Stimulated activated CD4-positive, alpha-beta T cell treated with anti-CD3 and anti-CD28 coated beads, TNF-alpha, amount 100 ng/mL, for 4 hours (primary cell): ENCODE measurements at places on chromosomes 7 and 10.

DNA sequence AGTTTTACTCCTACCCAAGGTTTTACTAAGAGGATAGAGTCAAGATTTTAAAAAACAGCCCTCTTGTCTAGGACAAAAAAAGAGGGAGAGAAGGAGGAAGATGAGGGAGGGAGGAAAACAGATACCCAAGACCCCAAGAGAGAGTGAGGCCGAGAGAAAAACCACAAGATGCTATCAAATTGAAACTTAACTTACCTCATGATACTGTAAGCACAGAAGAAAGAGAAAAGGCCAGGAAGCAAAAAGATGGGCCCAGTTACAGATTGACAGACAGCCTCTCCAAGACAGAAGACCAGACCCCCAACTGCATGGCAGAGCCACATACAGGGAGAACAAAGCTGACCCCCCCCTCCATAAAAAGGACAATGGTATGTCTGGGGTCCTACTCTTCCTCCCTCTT, 11.4 kb downstream of the SEC31B start:
- DNase-seq = no peak

GRCh38 chr10:13536674-13537366, 8.0 kb upstream of the BEND7 start:
- no peak for DNase-seq

- no peak for DNase-seq
Observed at GRCh38 chr10:43254881-43255633, 11.8 kb downstream of the RASGEF1A start.

DNA sequence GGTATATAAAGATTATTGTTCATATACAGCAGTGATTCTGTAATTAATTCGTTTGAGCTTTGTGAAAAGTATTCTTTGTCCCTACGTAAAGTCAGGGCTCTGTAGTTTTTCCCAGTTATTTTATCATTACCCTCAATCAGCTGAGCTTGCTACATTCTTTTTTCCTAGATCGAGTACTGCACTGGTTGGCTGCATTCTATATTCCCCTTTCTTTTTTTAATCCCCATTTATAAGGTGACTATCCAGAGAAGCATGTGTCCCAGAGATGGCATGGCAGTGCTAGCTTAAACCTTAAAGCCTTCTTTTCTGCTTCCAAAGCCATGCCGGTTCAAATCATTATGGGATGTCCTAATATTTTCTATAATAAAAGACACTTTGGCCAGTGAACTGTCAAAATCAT, 230.1 kb upstream of the CELF2 start:
- DNase-seq = no peak

DNA sequence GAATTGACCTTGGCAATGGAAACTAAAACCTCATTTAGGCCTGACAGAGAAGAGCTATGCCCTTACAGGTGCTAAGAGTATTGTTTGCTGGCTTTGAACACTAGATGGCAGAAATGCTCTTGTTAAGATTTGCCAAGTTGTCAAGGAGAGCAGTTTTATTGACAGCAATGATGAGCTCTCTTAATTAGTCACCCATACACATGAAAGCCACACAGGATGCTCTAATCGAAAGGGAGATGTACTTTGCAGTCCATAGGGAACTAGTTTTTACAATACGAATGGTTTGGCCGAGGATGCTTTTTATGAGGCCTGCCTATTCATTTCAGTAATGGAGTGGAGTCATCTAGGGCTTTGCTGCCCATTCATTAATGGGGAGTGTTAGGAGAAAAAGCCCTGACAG, 45.4 kb upstream of the MBL2 start:
- no peak for DNase-seq

GRCh38 chr7:125504848-125505247, 575.2 kb upstream of the POT1 start:
- no peak for DNase-seq

GRCh38 chr10:58775960-58776567, 263.4 kb downstream of the BICC1 start:
- DNase-seq = no peak

DNA sequence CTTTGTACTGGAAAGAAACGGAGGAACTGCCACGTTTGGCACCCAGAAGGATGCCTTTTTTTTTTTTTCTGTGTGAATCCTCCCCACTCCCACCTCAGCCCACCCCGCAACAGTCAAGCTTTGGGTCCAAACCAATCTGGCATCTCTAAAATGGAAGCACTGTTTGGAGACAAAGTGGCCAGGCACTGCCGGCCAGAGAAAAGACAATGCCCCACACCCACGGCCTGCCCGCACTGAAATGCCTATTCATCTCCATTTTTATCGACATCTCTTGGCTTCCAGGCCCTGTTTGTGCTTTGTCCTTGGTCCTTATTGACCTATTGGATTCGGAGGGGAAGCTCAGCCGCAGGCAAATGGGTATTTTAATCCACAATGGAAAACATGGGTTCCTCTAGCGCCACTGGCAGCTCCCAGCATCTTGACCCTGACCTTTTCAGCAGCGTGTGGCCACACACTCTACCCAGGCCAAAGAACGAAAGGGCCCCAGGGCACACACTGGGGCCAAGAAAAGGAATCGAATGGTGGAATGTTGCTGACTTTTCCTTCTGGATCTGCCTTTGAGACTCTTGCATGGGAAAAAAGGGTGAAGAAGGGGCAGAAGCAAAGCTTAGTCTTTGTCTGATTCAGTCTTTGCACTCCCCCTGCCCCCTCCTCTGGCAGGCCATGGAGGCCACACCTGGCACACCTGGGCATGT, 162.6 kb upstream of the CDCA7L start:
- no peak for DNase-seq

DNA sequence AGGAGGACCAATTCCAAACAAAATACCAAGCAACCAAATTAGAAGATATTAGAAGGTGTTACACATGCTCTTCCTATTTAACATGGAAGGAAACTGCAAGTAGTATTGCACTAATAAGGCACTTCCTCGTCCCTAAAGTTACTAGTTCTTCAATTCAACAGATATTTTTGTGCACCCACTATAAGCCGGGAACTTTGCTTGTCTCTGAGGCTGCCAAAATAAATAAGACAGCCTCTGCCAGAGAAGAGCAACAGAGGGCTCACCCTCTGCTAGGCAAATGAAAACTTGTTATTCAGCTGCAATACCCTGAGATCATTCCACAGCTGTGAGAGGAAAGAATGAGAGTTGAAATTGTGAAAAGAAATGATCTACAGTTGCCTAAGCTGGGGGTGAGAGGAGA, 37.4 kb upstream of the GSAP start:
- DNase-seq = no peak

DNA sequence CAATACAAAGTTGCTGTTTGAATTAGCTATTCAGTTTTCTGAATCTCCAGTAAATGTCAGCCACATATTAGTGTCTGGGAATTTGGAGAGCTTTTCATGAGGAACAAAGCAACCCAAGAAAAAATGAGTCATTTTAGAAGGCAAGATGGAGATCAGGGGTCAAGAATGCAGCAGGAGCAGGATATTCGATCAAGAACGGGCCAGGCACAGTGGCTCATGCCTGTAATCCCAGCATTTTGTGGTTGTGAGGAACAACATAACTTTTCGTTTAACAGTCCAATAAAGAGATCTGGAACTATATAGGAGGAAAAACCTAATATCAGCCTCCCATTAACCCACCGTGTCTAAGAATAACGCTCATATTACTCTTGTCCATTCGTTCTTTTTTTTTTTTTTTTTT, 600.5 kb downstream of the MAGI2 start:
- DNase-seq = no peak

GRCh38 chr7:90430614-90431460, 27.6 kb downstream of the CLDN12 start:
- no peak for DNase-seq

DNA sequence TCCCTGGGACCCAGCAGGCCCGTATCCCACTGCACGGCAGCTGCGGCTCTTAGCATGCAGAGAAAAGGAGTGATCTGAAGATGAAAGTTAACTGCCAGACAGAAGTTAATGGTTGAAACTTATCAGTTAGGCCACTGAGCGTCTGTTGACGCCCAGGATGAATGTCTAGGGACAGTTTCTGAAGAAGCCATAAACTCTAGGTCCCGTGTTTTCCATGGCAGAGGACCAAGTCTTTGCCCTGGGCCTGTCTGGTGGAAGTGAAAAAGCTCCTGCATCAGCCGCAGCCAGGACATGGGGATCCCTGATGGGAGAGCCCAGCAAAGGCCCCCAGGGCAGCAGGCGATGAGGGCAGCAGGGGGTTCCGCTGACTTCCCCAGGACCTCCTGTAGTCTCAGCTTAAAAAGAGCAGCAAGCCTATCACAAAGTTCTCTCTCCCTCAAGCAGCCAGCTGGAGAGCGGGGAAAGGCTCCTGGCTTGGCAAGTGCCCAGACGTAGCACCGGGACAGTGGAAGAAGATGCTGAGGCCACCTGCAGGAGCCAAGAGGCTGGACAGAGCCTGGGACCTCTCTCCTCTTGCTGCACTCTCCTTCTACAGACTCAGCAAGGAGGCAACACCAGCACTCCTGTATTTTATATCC, 79.6 kb downstream of the TNS3 start:
- no peak for DNase-seq
